Osteoblast (primary cell): ENCODE measurements at places on chromosomes 3 and 15. TPM values are rescaled to one million over a fixed set of nuclear protein-coding genes. Genes with fewer than 3 reads are reported as not detected.

GRCh38 chr15:59371458-59372351 is 966 bp downstream of the MYO1E start:
- DNase-seq: peak; percentile 92

ECE2 gene
- not detected in 2 replicates for total RNA-seq

SERINC4 gene
- not detected in 2 replicates for total RNA-seq

GRCh38 chr3:105733356-105733755 is 135.5 kb downstream of the CBLB start:
- no peak for DNase-seq

DNA sequence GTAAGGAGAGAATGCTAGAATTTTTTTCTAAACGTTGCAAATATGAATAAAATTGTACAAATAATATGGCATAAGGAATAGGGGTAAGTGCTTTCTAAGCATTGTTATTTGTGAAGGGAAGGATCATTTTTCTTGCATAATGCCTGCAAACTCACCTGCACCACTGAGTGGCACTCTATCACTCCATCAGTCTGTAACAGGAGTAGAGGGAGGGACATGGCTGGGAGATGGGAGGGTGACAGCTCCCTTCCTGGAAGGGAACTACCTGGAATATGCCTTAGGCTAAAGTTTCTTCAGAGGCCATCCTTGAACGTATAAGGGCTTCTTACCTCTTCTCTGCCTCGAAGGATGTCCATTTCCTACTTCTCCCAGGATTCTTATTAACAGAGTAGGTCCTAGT is 3.0 kb downstream of the NAALADL2 start:
- no peak for DNase-seq

DNA sequence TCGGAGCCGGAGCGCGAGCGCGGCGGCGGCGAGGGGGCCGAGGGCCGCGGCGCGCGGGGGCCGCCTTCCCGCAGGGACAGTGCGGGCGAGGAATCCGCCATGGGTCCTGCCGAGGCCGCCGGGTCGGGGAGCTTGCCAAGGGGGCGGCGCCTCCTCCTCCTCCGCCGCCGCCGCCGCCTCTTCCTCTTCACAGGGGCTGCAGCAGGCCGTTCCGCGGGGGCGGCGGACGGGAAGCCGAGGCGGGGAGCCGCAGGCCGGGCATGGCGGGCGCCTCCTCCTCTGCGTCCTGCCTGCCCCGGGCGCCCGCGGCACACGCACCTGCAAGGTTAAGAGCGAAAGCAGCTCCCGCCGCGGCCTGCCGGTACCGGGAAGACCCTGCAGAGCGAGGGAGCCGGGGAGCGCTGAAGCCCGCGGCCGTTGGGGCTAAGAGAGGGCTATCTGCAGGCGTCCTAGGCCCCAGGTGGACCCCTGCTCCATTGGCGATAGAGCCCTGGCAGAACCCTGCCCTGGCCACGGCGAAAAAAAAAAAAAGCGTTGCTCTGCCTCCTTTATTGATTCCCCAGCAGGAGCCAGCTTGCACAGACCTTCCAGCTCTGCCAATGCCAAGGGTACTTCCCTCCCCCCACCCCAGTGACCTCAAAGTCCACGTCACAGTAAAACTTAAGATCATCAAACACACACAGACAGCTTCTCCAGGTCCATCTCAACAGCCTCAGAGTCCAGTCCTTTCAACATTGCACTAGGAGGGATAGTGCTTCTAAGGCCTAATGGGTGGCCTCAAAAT is at the start of gene LYSMD2:
Gene LYSMD2, minus strand, starts transcription at position 134 of the 784 bp plus-strand sequence. Its CDS starts 33 bp downstream, at position 101.
- peak; percentile 88 for DNase-seq

PLXNB1 gene
- total RNA-seq: 23.3 and 33.7 TPM in 2 replicates
